ENCODE measurements at places on chromosomes 2 and 18.

- DNase-seq: peak; percentile 43
Observed at GRCh38 chr2:10221443-10221842, 81.3 kb upstream of the HPCAL1 start.

- no peak for DNase-seq
Observed at GRCh38 chr18:48931680-48932461, 18.9 kb downstream of the SMAD7 start.

DNA sequence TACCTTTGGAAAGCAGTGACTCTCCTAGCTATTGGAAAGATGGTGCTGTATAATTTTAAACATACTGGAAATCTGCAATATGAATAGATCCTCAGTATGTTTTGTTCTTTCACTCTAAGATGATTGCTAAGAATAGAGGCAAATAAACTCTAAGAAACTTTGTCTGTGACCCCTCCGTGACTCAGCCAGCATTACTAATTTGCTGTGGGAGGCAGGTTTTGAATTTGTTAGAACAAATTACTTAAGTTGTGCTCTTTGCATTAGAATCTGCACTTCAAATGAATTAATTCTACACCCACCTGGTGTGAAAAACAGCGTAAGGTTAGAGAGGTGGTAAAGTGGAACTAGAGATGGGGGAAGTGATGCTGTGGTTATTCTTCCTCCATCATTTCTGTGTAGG, 142.2 kb downstream of the RAPGEF4 start:
- DNase-seq: no peak

GRCh38 chr18:68588169-68588568, 126.7 kb downstream of the TMX3 start:
- DNase-seq: no peak

- no peak for DNase-seq
Observed at GRCh38 chr2:112866128-112866835, 29.7 kb upstream of the IL1B start.

DNA sequence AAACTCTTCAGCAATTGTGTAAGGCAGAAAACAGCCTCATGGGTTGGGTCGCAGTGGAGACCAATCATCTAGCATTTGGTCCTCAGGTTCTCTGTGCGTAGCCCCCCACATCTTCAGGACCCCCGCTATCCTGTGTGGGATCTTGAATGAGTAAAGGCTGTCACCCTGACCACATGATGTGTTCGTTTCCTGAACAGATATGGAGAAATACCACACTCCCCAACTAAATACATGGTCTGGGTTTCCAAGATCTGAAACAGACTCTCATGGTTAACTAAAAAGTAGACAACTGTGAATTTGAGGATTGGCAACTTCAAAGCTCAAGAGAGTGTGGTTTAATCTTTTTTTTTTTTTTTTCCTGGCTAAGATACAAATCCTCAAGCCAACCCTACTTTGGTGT, 23.2 kb downstream of the DOCK10 start:
- DNase-seq: no peak
